ENCODE measurements at places on chromosomes 4 and X. TPM values are rescaled to one million over a fixed set of nuclear protein-coding genes. Genes with fewer than 3 reads are reported as not detected.

DNA sequence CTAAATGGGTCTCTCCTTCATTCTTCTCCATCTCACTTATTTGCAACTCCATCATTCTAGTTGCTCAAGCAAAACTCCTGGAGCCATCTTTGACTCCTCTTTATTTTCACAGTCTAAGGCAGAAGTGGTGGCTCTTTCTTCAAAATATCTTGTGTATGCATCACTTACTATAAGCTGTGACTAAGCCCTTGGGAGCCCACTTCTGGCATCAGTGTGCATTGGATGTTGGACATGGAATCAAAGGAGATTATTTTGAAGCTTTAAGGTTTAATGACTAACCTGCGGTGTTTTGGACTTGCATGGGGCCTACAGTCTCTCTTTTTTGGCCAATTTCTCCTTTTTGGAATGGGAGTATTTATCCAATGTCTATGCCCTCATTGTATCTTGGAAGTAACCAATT, 276.8 kb downstream of the SPOCK3 start:
- no peak for DNase-seq

DNA sequence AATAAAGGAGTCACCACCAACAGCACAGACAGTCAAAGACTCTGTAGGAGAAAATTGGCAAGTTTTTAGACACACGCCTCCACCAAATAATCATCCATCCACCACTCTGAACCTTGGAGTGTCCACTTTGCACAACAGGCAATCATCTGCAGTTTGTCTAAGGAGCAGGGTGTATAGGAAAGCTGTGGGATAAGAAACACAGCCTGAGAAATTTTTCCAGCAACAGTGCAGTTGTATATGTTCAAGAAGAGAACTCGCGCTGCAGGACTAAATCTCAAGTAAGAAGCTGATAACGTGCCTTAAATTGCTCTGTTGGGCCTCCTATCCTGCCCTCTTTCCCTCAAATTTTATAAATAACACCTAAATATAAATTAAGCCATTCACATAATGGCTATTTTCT, 136.7 kb upstream of the PPARGC1A start:
- no peak for DNase-seq

DNA sequence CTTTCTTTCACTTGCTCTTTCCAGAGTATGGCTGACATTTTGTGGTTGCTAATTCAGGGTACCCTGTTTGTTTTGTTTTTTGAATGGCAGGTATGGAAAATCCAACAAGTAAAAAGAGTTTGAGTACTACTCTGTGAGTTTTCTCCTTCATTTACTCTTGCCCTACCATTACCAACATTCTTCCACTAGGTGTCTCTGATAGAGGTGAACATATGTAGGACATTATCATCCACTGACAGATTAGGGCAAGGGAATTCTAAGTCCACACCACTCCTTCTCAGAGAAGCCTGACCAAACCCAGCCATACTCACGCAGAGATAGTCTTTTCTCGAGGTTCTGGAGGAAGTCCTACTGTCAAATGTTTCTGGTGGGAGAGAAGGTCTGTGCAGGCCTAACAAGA, 36.7 kb upstream of the HDAC8 start:
- no peak for DNase-seq

DNA sequence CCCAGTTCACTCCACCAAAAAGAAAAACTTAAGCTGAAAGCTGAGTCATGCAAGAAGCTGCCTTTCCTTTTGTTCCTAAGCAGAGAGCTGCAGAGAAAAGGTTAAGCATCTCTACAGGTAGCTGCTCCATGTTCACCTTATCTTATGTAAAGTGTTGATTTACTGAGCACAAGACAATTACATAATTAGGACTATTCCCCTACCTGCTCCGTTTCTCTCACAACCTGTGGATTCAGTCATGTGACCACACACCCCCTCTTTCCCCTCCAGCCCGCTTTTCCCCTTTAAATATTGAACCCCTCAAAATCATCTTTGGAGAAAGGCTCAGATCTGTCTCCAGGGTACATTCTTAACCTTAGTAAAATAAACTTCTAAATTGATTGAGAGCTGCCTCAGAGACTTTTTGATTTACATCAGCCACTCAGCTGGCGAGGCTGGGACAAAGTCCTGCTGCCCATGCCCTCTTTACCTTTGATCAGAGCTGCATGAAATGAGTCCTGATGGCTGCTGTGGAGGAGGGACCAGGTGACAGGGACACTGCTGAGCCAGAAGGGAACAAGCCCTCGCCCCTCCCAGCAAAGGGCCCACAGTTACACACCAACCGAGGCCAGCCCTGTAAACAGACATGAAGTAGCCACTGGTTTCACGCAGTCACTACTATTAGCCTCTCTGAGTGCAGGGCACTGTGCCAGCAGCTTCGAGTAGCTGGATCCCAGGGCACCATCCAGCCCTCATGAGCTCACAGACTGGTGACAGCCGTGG, 53.9 kb upstream of the C4orf50 start:
- no peak for DNase-seq

- DNase-seq = no peak
Measured at GRCh38 chr4:1682860-1683259, 1.3 kb downstream of the FAM53A start.

GRCh38 chr4:155799116-155799793, 40.4 kb downstream of the GUCY1B1 start:
- no peak for DNase-seq

- no peak for DNase-seq
Measured at GRCh38 chrX:115284877-115285276, 4.6 kb upstream of the LUZP4 start.

GRCh38 chrX:141278306-141278705, 36.0 kb upstream of the SPANXC start:
- DNase-seq = no peak

The OPRPN gene
- total RNA-seq = not detected

The SATL1 gene
- not detected for total RNA-seq

The SSX1 gene
- not detected for total RNA-seq

Measured in PC-9 (cell line).